Bone marrow (tissue), 2 donors: ENCODE measurements at places on chromosomes 6 and 20.

DNA sequence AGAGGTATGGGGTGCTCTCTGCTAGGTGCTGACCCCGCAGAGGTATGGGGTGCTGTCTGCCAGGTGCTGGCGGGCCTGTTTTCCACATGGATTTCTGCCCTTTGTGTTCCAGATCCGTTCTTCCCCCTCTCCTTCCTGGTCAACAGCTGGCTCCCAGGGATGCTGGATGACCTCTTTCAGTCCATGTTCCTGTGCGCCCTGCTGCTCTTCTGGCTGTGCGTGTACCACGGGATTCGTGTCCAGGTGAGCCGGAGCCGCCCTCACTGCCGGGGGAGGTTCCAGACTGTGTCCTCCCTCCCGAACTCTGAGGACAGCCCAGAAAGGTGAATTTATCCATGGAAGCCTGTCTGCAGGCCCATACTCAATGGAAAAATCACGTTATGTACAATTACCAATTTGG lies 36.3 kb downstream of the DYNLT1 start:
- DNase-seq, result no peak

GRCh38 chr20:49938173-49939163 lies 2.3 kb downstream of the RNF114 start:
- no peak for DNase-seq

GRCh38 chr6:99282479-99283062 lies 66.9 kb downstream of the FAXC start:
- no peak for DNase-seq

DNA sequence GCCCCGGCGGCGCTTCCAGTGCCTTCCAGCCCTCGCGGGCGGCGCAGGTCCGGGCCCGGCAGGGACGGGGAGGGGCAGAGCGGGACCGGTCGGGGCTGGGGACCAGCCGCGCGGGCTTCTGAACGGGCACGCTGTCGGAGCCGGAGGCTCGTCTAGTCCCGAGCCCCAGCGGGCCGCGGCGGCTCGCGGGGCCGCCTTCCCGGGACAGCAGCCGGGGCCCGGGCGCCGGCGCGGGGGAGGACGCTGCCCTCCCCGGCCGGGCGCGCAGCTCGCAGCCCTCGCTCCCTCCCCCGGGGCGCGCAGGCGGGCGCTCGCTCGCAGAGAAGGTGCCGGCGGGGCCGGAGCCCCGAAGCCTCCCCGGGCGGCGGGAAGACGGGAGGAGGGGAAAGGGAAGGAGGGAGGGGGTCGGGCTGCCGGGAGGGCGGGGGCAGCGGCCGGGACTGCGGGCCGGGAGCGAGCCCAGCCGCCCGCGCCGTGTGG lies 696 bp upstream of the SIRPA start:
- DNase-seq, result no peak

- no peak for DNase-seq
Measured at GRCh38 chr20:50646483-50646996, 44.8 kb downstream of the RIPOR3 start.

GRCh38 chr6:103344554-103345163 lies 1515.1 kb downstream of the HACE1 start:
- DNase-seq, result no peak

DNA sequence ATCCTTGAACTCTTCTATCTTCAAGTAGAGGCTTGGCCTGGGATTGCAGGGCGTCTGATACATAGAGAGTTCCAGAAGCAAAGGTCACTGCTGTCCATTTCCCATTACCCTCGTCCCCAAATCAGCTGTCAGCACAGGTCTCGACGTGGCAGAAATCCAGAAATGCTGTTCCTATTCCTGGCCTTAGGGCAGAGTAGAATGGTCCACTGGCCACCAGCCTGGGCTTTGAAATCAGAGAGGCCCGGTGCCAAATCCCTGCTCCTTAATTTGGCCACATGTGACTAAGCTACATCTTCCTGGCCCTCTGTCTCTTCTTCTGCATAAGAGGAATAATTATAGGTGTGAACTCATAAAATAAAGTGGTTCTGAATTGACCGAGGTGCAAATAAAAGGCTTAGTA lies 40.9 kb upstream of the FAM83D start:
- DNase-seq, result no peak

DNA sequence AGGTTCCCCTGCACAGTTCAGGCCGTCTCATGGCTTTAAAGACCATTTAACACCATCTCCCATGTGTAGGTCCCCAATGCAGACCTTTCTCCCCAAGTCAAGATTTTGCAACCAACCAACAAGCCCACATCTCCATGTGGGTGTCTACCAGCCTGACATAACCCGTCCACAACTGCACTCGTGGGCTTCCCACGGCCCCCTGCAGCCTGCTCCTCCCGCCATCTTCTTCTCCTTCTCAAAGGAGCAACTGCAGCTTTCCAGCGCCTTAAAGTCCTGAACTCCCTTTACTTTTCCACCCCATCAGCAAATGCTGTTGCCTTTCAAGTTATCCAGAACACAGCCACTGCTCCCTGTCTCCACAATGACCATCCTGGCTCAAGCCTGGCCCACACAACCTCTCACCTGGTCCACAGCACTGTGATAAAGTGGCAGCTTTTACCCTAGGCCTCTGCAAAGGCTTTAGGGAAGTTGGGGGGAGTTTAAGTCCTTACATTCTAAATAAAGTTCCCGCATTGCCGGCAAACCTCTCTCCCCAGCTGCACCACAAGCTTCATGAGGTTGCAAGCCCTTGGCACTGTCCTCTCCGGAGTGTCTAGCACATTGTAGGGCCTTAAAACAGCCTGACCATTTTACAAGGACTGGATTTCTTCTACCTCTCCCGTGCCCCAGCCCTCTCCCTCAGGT lies 140.5 kb downstream of the PREX1 start:
- DNase-seq, result no peak

DNA sequence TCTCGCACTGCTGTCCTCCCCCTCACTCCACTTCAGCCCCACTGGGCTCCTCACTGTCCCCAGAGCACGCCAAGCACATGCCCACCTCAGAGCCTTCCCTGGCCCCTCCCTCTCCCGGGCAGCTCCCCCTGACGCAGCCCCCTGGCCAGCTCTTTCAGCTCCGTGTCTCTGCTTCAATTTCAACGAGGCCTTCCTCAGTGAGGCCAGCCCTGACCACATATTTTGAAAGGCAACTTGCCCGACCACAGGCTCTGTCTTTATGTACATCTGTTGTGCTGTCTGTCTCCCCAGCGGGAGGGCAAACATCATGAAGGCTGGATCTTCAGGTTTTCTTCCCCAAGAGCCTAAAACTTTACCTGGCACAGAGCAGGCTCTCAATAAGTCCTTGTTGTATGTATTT lies 44.6 kb downstream of the JPH2 start:
- DNase-seq, result no peak
